ENCODE measurements at places on chromosomes 1 and 21. TPM values are rescaled to one million over a fixed set of nuclear protein-coding genes. Genes with fewer than 3 reads are reported as not detected.

- H3K4me1 ChIP-seq = no peaks in the 10 kb centered on the region
- H3K4me3 ChIP-seq = no peak overlapping the region
- no peak overlapping the region for H3K27ac ChIP-seq
Observed at GRCh38 chr1:38793299-38793698, 66.3 kb downstream of the RRAGC start.

DNA sequence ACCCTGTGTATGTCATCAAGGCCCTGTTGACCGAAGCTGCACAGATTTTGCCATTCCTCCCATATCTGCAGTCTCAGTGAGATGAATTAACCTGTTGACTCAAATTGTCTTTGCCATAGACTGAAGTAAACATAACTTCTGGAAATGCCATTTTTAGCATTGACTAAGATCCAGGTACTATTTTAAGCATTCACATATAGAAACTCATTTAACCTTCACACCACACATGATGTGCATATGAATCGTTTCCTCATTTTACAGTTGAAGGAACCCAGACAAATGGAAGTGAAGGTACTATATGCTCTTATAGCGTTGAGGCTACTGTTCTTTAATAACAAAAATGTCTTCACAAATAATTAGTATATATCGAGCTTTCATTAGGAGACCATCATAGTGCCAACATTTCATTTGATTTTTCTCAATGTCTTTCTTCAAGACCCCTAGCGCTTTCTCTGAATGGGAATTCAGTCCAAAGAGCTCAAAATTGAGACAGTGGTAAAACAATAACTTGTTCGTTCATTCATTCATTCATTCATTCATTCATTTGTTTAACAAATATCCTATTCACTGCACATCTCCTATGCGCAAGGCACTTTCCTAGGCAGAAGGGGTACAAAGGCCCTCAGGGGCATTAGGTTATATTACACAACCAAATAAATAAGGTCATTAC, 444.7 kb downstream of the ADGRL2 start:
- H3K27ac ChIP-seq = no peak overlapping the region
- no peak for DNase-seq
- H3K36me3 ChIP-seq = no peaks in the 10 kb centered on the region
- H3K4me1 ChIP-seq = no peaks in the 10 kb centered on the region

- H3K36me3 ChIP-seq = peaks cover 23% of the 10 kb centered on the region
- no peaks in the 10 kb centered on the region for H3K27me3 ChIP-seq
- DNase-seq = peak; percentile 10
- peak overlapping the region; percentile 92 for H3K4me3 ChIP-seq
- H3K27ac ChIP-seq = peak overlapping the region; percentile 58
- H3K4me1 ChIP-seq = no peaks in the 10 kb centered on the region
Observed at GRCh38 chr21:32726839-32727686, 750 bp downstream of the SYNJ1 start.

FCAMR gene
- total RNA-seq = not detected

All from Calu3 (cell line).